Esophagus mucosa (tissue), 1 donor: ENCODE measurements at places on chromosomes 2 and 18. TPM values are rescaled to one million over a fixed set of nuclear protein-coding genes. Genes with fewer than 3 reads are reported as not detected.

The SPR gene
- total RNA-seq = 16.1 TPM

The NDUFV2 gene
- 156 TPM for total RNA-seq

The LOXHD1 gene
- 0.12 TPM for total RNA-seq

The TXNDC2 gene
- total RNA-seq = not detected

The PPP1R1C gene
- 1.8 TPM for total RNA-seq

The TNFRSF11A gene
- total RNA-seq = 5.7 TPM

The DNAH6 gene
- total RNA-seq = 0.04 TPM

The NEDD4L gene
- 16.2 TPM for total RNA-seq

The RAD51AP2 gene
- 0.16 TPM for total RNA-seq

The POTEJ gene
- not detected for total RNA-seq
